ENCODE measurements at places on chromosomes 12 and 14.

DNA sequence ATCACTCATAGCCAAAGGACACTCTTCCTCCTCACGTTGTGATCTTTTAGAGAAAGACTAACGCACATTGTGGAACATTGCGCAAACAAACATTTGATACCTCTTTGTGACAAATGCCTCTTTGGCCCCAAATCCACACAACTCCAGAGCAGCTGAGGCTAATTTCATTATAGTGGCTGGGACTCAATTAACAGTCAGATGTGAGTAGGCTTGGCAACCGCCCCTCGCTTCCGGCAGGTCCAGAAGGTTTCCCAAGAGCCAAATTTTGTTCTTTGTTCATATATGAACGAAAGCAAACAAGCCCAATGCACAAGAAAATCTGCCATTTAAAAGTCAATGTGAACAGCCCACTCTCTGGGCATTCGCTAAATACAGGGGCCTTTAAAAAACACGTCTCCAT, 273.9 kb downstream of the GLT1D1 start:
- no peak for DNase-seq

DNA sequence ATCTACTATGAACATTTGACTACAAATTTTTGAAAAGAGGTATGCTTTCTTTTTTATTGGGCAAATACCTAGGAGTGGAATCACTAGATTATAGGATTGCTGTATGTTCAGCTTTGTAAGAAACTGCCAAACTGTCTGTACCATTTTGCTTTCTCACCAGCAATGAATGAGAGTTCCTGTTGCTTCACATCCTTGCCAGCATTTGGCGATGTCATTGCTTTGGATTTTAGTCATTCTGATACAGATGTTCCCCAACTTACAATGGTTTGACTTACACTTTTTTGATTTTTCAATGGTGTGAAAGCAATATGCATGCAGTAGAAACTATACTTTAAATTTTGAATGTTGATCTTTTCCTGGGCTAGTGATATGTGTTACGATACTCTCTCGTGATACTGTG, 328.7 kb downstream of the RAD51B start:
- DNase-seq: no peak

GRCh38 chr12:109923481-109924245, 23.6 kb downstream of the TCHP start:
- DNase-seq: no peak

- DNase-seq: no peak
Measured at GRCh38 chr14:105329411-105330150, 15.0 kb downstream of the PACS2 start.

DNA sequence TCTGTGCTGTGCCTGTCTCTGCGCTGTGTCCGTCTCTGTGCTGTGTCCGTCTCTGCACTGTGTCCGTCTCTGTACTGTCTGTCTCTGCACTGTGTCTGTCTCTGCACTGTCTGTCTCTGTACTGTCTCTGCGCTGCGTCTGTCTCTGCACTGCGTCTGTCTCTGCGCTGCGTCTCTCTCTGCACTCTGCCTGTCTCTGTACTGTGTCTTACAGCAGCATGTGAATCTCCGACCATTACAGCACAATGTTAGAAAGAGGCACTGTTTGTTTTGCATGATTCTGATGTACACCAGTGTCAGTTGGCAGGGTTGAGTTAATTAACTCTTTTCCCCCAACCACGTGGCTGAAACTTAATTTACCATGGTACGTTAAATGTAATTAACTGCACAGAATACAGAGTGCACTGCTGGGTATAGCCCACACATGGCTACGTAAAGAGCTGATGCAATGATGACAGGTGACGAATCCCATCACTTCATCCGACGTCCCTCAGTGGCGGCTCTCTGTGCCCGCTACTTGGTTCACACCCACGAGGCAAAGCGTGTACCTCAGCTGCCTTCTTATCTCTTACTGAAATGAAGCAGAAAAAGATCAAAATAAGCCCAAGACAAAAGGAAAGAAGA, 127.7 kb upstream of the SFSWAP start:
- DNase-seq: no peak

- DNase-seq: no peak
Measured at GRCh38 chr12:114209861-114210260, 196.1 kb downstream of the TBX5 start.

DNA sequence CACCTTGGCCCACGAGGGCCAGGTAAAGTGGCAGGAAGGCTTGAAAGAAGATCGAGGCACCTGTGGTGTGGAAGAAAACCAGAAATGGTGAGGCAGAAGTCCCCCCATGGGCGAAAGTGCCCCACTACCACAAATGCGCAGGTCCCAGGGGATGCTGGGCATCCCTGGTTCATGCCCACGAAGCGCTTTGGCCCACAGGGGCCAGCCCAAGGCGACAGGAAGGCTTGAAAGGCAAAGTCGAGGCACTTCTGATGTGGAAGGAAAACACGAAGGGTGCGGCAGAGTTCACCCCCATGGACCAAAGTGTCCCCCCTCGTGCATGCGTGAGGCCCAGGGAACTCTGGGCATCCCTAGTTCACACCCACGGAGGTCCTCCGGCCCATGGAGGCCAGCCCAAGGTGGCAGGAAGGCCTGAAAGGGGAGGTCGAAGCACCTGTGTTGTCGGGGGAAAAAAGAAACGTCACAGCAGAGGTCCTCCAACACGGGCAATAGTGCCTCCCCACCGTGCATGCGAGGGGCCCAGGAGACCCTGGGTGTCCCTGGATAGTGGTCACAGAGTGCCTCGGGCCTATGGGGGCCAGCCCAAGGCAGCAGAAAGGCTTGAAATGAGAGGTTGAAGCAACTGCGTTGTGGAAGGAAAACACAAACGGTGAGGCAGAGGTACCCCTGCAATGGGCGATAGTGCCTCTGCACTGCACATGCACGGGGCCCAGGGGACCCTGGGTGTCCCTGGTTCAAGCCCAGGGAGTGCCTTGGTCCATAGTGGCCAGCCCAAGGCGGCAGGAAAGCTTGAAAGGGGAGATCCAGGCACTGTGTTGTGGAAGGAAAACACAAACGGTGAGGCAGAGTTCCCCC, 373.9 kb downstream of the ALG10 start:
- DNase-seq: no peak

DNA sequence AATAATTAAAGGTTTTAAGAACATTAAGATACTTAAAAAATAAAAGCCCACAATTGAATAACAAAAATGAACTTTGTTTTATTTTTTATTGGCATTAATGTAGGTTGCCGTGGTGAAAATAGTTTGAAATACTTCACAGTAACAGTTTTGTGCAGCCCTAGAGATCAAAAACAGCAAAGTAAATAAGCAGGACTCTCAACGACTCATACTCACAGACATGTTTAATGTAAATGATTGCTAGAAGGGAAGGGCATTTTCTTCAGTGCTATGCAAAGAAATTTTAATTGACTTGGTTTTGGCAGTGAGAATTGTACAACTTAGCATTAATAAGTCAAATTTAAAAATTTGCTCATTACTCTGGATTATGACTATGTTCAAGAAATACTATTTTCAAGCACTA, 16.0 kb downstream of the TRMT5 start:
- DNase-seq: no peak

DNA sequence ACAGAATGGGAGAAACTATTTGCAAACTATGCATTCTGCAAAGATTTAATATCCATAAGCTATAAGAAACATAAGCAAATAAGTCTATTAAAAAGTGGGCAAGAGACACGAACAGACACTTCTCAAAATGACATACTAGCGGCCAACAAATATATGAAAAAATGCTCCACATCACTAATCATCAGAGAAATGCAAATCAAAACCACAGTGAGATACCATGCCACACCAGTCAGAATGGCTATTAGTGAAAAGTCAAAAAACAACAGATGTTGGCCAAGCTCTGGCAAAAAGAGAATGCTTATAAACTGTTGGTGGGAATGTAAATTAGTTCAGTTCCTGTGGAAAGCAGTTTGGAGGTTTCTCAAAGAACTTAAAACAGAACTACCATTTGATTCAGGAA, 121.3 kb downstream of the KCNMB4 start:
- no peak for DNase-seq

DNA sequence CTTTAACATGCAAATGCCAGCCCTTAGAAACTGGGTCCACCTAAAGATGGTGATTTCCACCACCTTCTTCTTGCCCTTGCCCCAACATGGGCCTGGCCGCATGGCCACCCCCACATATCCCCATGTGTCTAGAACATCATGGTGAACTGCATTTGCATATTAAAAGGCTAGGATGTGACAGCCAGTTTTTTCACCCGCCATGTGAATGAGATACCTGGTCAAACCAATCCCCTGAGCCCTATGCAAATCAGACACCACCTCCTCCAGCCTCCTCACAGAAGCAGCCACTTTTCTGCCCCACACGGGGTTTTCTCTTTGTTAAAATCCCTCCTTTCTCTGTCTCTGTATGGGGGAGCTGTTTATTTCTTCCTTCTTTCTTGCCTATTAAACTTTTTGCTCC, 1322.5 kb downstream of the FSCB start:
- no peak for DNase-seq
